ENCODE measurements at places on chromosomes 3 and 15.
A peak's percentile ranks its signal among the peaks of the same experiment; 100 is the strongest.

GRCh38 chr3:161689584-161690298, 193.1 kb downstream of the OTOL1 start:
- DNase-seq: no peak

- no peak for DNase-seq
Observed at GRCh38 chr3:56421205-56421604, 47.1 kb downstream of the ERC2 start.

DNA sequence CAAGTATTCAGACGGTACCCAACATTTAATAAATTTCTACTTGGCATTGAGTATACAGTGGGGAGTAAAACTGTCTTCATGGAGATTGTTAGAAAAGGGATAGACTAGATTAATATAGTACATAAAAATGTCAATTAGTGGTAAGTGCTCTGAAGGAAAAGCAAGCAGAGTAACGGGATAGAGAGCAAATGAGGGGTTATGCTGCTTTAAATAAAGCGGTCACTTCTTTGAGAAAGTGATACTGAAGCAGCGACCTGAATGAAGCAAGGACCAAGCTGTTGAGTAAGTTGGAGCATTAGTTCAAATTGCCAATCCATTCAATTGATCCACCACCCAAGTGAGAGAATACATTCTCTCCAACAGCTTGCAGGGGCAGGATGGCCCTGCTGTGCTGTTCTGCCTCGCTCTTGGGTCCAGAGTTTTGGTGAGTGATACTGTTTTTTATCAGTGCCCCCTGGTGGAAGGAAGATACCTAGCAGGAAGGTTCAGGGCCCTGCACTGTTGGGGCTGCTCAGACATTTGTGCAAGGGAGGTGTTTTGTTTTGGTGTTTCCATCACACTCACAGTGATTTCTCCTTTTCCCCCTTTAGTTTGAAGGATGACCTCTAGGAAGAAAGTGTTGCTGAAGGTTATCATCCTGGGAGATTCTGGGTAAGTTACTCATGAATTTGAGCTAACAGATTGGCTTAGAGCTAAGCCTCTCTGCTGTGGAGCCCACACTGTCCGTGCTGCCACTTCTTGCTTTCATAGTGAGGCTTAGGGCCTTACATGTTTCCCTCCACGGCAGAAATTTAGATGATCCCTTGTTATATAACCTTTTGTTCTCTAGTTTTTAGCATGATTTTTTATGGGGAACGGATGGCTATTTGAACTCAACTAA, 69.0 kb downstream of the RAB7A start:
- DNase-seq: peak; percentile 49

DNA sequence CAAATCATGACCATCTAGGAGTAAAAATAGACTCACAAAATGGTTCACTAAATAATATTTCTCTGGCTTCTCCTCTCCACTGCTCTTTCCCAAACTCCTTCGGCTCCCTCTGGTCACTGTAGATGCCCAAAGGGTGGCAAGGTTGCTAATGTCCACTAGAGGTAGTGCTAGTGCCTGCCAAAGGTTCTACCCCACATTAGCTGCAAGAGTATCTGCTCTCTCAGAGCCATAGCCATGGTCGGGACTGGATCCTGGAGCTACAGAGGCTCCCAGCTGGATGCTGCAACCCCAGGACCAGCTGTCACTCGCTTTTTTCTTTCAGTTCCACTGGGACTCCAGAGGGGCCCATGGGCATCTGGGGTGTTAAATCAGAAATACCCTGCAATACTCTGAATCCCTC, 8.5 kb downstream of the HTR3D start:
- DNase-seq: no peak

GRCh38 chr3:128917291-128917690, 37.9 kb downstream of the ACAD9 start:
- no peak for DNase-seq

- no peak for DNase-seq
Observed at GRCh38 chr3:45884368-45885201, 1.8 kb upstream of the CCR9 start.

DNA sequence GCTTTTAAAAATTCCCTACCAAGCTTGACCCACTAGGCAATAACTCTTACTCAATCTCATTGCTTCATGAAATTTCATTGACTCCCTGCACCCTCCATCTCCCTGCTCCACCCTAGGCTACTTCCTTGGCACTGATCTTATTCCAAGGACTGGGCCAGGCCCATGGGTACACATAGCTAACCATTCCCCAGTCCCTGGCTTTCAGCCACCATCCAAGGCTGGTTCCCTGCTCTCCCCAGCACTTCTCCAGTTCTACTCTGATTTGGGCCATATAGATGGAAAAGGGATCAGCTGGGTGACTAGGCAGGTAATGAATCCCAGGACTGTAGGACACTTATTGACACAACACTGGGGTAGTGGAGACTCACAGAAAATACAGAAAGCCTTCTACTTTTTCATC, 88.1 kb upstream of the NEO1 start:
- no peak for DNase-seq

DNA sequence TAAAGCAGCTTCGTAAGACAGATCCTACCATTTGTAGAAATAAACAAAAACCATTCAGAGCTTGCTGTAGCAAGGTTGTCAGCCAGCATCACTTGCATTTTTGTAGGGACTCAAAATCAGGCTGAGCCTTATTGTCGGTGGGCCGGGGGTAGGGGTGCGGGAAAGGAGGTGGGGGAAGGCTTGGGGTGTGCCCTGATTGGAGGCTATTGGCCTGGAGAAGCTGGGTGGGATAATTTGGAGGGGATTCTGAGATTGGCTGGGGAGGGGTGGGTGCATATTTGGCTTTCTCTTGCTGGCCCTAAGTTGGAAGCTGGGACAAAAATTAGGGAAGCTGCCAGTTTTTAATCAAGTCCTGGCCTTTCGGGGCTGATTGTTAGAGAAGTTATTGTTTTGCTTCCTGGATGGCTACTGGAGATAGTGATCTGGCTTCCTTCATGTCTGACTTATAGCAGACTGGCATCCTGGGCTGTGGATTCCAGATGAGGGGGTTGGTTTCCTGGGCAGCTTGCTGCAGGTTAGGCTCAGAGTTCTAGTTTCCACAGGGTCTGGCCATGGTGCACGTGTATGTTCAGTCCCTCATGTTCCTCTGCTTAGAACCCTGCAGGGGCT, 22.8 kb downstream of the STOML1 start:
- no peak for DNase-seq

GRCh38 chr3:114566162-114566755, 272.4 kb downstream of the TIGIT start:
- DNase-seq: no peak

DNA sequence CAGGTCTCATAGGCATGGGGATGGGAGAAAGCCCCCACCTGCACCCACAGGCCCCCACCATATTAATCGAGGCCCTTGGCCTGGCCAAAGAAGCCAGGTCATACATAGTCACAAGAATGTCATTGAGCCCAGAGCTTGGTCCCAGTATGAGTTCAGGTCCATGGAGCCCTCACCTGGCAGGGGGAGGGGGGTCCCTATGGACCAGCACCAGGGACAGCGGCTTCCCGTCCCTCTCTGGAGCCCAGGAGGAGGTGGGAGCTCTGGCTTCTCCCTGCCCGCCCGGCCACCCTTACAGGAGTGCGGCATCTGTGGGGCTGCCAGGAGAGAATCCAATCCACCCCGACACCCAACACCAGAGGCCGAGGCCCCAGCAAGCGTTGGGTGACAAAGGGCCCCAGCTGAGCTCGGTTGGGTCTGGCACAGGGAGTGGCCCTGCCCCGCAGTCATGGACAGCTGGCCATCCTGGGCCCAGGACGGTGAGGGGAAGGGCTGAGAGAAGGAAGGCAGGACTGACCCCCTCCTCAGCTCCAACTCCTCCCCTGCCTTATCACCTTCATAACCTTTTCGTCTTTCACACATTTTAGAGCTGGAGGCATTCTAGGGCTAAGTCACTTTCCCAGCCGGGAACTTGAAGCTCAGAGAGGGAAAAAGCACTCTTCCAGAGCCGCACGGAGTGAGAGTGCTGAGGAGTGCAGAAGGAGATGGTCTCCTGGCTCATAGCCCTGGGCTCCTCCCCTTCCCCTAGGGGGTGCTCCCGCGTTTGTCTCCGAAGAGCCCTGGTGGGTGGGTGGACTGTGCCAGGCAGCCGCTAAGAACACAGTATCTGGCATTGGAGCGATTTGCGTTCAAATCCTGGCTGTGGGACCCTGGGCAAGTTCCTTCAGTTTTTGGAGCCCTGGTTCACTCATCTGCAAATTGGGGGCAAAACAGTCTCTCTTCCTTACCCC, 54.6 kb downstream of the ATP2B2 start:
- DNase-seq: no peak

DNA sequence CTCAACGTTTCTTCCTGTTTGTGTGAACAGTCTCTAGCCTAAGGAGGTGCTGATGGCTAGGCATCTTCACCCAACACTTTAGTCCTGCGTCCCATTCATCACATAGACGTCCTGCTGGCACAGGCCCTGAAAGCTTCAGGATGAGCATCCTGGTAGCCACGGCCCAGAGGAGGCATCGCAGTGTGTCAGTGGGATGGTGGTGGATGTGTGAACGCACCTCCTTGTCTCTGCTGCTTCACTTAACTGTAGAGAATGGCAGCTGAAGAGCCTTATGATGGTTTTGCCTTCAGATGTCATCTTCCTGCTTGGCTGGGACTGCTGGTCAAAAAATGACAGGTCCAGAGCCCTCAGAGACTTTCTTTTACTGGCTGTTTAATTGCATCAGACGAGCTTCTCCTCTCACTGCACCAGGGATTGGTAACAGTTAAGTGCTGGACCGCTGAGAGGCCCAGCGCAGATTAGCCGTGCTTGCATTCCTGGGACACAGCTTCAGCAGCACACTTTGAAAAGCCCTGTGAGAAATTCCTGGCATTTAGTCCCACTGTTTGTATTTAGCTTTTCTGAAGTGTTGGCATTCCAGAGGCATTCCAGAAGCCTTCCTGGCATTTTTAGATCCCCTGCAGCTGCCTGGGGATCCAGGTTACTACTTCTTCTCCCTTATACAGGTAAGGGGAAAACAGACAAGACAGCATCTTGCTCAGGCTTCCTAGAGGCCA, 132.4 kb upstream of the PLXNA1 start:
- no peak for DNase-seq

DNA sequence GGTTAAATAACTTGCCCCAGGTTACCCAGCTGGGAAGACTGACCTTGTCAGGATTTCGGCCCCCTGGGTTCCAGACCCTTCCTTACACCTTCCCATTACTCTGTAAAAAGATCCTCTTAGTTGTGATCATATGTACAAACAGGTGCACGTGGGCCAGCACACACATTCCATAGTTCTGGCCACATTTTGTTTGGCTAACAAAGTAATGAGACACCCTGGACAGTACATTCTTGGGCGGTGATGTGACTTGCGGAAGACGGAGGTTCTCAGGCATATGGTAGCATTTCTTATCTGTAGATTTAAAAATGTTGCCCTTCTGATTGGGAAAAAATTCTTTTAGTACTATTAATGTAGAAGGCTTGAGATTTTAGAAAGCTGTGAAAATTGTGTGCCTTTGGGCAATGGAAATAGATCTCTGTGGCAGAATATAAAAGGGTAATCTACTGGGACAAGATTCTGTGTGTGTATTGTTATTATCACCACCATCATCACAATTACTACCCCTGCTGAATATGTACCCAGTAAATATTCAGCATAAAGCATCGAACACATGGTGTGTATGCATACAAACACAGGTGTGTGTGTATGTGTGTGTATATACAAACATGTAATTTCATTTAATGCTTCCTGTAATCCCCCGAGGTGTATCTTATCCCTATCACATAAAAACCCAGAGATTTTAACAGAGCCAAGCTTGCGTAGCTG, 205.4 kb upstream of the UBE2E1 start:
- no peak for DNase-seq

GRCh38 chr15:100335335-100335999, 6.3 kb downstream of the ADAMTS17 start:
- no peak for DNase-seq

GRCh38 chr3:188339410-188340295, 185.7 kb downstream of the LPP start:
- DNase-seq: no peak

DNA sequence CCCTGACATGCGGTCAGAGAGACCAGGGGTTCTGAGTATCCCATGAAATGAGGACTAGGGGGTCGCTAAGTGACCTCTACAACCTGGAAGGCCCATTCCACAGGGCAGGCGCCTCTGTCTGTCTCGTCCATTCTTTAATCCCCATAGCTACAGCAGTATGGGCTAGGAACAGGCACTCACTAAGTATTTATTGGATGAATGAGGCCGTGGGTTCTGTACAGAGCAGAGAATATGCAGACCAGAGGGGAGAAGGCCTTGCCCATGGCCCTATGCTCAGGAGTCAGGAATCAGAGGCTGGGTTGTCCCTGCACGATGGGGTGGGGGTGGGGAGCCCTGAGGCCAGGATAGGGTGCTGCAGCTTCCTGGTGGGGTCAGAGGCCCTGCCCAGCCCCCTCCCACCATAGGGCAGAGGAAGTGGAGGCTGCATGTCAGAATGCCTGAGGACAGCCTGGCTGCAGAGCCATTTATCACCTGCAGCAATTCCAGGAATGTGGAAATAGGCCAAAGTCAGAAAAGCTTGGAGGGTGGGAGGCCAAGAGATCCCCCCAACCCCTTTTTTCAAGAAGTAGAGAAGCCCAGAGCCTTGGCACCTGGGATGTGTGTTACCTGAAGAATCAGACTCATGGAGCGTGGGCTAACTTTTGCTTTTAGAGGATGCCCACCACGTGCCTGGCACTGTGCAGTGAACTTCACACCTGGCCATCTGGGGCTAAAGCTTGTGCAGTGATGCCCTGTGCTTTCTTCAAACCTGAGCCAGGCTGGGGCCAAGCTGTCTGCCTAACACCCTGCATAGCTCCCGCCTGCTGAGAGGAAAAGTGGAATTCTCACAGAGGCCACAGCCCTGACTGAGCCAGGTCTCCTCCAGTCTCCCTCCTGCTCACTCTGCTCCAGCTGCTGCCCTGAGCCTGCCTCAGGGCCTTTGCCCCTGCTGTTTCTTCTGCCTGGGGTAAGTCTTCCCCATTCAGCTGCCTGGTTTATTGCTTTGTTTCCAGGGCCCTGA, 109.4 kb downstream of the WNT7A start:
- no peak for DNase-seq

DNA sequence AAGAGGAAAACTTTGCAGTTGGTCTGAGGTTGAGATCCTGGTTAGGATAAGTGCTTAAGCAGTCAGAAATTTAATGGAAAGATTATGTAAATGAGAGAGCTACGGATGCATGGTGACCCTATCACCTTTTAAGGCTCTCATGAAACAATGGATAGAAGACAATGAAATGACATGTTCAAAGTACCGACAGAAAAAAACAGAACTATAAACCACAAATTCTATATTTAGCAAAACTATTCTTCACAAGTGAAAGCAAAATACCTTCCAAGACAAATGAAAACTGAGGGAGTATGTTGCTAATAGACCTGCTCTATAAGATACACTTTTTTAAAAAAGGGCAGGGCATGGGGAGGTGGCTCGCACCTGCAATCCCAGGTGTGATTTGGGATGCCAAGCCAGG, 32.2 kb downstream of the DNAAF4 start:
- no peak for DNase-seq

GRCh38 chr3:106204160-106204868, 335.5 kb upstream of the CBLB start:
- DNase-seq: no peak
